ENCODE measurements at places on chromosomes 6 and 20.

DNA sequence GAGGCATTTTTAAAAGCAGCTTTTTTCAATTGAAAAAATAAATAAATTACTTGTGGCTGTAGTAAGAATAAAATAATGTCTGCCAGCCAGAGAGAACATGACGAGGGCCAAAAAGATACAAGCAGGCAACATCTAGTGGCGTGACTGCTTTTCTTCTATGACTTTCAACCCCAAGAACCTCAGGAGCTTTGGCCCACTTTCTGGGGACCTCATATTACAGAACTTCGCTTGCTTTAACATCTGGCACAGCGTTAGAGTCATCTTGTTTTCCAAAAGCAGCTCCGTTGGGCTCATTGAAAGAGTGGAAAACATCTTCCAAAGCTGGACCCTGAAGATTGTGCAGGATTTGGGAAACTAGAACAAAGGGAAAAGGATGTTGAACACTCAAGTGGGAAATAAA, 67.0 kb downstream of the ARMC2 start:
- DNase-seq: no peak

- DNase-seq: no peak
Observed at GRCh38 chr6:11575408-11576033, 38.0 kb downstream of the TMEM170B start.

GRCh38 chr6:67854098-67854497, 781.0 kb upstream of the ADGRB3 start:
- DNase-seq: no peak

DNA sequence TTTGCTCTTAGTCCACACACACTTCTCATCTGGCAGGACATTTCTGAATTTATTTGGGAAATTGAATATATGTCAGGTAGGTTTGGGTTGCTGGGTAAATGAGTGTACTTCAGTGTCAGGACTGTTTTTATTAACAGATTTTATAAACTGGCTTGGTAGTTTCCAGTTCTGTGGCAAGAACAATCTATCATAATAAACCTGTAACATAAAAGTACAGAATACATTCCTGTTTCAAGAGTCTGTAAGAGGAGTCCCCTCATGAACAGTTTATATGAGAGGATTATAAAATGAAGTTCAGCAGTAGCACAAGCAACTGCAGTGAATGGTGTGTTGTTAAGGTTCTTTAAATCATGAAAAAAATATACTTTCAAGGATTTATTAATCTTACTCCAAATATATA, 81.8 kb downstream of the LAMA2 start:
- DNase-seq: no peak

- DNase-seq: no peak
Observed at GRCh38 chr6:45746046-45746445, 269.6 kb downstream of the CLIC5 start.

DNA sequence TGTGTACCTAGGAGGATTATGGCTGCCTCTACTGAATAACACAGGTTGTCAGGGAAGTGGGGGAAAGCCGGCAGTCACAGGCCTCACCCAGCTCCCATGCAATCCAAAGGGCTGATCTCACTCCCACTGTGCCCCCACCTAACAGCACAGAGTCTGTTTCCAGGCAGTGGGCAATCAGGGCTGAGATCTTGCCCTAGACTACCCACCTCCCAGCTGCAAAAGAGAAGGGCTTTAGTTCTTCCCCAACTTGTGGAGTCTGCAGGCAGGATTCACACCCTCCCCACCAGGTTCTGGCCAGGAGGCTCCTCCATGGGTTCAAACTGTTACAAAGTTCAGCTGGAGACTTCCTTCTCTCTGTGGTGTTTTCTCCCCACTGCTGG, 66.0 kb upstream of the OLIG3 start:
- DNase-seq: no peak

All from stimulated activated CD8-positive, alpha-beta memory T cell treated with anti-CD3 and anti-CD28 coated beads, Interleukin-7, amount 100 ng/mL, for 1 hour (primary cell).